ENCODE measurements at places on chromosomes 2 and 18. TPM values are rescaled to one million over a fixed set of nuclear protein-coding genes. Genes with fewer than 3 reads are reported as not detected.
A peak's percentile ranks its signal among the peaks of the same experiment; 100 is the strongest.

DNA sequence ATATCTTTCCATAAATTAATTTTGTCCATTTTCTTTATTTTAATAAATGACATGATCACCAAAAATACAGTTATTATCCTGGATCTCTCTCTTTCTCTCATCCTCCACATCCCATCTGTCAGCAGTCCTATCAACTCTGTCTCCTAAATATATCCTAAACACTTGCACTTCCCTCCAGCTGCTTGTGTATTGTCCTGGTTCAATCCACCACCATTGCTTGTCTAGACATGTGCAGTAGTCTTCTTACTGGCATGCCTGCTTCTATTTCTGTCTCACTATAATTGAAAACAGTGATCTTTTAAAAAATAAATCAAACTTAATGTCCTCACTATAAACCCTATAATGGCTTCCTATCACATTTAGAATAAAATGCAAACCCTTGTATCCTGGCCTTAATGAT is 2168.6 kb upstream of the PIK3C3 start:
- no peak for DNase-seq

GRCh38 chr2:136407117-136407951 is 289.4 kb upstream of the CXCR4 start:
- no peak for DNase-seq

GRCh38 chr18:76988031-76988826 is 144.4 kb downstream of the MBP start:
- DNase-seq: no peak

DNA sequence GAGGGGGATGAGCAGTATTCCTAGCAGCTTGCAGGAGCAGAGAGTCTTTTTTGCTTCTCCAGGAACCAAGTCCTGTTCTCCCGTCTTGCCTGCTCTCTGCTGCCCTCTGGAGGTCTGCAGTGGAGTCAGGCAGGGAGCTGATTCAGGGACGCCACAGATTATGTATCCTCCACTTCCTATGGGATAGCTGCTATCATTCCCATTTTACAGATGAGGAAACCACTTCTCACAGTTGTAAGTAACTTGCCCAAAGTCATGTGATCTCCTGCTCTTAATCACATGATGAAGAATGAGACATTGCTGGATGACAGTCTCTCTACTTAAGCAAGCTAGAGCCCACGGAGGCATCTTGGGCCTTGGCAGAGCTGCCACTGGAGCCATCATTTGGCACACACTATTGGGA is 8.3 kb downstream of the SLC4A5 start:
- peak; percentile 72 for DNase-seq

SRD5A2 gene
- total RNA-seq: not detected

MRO gene
- total RNA-seq: not detected

TCF23 gene
- not detected for total RNA-seq

DSG1 gene
- total RNA-seq: not detected
